ENCODE measurements at places on chromosomes 13 and 19.

DNA sequence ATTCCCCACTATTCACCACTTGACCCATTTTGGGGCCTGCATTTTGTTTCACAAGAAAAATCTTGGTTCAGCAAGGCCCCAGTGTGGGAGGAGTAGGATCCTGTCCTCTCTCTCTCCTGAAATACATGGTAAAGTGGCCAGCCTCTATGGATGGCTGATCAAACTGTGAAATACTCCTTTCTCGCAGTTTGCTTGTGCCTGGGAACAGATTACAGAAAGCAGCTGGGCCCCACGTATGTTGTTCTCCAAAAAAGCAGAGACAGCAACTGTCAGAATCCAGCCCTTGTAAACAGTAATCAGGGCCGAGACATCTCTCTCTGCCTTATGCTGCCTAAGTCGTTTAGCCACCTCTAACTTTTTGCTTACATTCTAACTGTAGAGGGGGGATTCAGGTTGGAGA, 61.0 kb upstream of the RAP2A start:
- DNase-seq, result no peak

DNA sequence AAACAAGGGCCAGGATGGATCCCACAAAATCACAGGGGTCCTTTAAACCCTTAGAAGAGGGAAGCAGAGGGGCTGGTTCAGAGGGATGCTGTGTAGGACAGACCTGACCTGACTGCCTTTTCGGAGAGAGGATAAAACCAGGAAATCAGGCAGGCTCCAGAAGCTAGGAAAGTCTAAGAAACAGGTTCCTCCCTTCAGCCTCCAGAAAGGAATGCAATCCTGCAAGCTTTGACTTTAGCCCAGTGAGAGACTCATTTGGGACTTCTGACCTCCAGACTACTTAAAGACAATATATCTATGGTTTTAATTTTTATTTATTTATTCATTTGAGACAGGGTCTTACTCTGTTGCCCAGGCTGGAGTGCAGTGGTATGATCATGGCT, 5.3 kb downstream of the RAB20 start:
- no peak for DNase-seq

GRCh38 chr13:51000571-51001260, 91.1 kb downstream of the RNASEH2B start:
- no peak for DNase-seq

GRCh38 chr19:16590876-16591802, 18.9 kb upstream of the SLC35E1 start:
- no peak for DNase-seq

DNA sequence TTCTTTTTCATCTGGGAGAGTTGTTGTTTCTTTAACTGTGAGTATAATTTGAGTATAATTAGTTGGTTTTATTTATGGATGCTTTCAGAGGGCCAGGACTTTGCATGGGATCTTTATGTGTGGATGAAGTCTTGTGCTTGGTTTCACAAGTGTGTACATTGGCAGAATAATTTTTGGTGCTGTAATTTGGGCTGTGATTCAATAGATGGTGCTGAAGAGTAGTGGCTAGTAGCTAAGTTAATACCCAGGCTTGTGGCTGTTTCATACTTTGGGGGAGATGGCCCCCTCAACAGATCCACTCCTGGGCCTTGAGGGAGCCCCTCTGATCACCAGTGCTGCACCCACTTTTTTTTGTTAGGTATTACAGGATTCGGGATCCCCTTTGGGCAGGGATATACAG, 1142.4 kb downstream of the SLITRK1 start:
- no peak for DNase-seq

DNA sequence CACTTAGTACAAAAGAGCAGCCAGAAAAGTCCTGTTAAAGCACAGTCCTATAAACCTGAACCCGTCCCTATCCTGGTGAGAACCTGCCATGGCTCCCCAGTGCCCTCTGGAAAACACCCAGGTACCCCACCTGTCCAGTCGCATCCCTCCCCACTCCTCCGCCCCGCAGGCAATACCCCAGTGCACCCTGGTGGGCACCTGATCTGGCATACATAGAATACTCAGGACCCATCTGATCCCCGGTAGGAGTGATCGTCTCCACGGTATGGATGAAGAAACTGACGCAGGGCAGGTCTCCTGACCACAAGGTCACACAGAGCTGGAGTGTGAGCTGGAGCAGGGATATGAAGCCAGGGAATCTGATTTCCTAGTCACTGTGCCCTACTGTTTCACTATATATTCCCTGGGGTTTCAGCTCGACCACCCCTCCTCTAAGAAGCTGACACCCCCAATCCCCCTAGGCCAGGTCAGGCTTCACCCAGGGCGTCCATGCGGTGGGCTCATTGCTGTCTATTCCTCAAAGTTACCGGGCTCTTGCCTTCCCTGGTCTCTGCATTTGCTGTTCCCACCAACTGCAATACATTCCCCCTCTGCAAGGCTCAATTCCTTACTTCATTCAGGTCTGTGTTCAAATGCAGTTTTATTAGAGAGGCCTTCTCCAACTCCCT, 12.6 kb downstream of the FBXO46 start:
- DNase-seq, result no peak

DNA sequence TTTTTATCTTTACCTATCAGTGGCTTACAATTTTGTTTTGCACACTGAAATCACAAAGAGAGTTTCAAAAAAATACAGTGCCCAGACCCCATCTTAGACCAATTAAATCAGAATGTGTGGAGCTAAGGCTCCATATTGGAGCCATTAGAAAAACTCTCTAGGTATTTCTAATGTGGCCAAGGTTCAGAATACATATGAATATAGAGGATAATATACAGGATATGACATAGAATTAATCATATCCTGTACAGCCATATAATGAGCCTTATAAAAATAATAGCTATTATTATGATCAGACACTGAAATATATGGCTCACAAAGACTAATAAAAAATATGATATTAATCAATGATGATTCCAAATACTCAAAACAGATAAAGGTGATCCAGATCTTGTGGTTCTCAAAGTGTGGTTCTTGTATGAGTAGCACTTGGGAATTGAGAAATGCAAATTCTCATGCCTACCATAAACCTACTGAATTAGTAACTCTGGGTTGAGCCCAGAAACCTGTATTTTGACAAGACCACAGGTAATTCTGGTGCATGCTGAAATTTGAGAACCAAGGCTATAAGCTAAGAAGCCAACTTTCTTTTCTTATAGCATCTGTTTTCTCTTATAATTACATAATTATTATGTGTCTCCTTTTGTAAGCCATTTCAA, 408.0 kb downstream of the DIAPH3 start:
- DNase-seq, result no peak

DNA sequence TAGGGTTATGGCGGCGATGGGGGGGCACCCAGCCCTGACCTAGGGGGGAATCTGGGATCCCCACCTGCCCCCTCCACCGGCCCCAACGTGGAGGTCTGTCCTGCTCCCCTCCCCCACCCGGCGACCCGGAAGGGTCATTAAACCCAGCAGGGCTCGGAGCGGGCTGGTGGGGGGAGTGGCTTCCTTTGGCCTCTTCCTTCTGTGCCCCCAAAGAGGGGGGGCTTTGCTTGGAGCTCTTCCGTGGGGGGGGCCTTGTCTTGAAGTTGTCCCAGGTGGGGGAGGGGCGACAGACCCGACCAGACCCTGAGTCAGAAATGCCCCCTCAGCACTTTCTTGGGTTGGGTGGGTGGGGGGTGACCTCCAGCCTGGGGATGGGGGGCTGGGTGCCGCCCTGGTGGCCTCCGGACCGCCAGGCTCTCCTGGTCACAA, 1.5 kb downstream of the ARID3A start:
- DNase-seq, result no peak

- DNase-seq, result no peak
Observed at GRCh38 chr13:42614436-42615035, 40.6 kb downstream of the TNFSF11 start.

DNA sequence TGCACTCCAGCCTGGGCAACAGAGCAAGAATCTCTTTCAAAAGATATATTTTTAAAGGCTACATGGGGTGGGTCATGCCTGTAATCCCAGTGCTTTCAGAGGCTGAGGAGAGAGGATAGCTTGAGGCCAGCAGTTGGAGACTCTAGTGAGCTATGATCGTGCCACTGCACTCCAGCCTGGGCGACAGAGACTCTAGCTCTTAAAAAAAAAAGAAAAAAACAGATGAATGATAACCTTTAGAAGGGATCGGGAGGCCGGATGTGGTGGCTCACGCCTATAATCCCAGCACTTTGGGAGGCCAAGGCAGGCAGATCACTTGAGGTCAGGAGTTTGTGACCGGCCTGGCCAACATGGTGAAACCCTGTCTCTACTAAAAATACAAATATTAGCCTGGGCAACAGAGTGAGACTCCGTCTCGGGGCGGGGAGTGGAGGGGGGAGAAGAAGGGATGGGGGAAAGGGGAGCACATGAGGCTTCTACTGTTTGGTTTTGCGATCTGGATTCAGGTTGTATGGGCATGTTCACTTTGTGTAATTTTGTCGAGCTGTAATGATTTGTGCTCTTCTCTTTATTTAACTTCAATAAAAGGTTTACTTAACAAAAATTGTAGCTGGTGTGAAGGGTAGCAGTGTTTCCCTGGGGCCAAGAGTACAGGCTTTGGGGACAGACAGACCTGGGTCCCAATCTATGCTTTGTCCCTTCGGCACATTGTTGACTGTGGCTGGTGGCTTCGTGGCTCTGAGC, 1.1 kb upstream of the PSMC4 start:
- DNase-seq, result no peak

GRCh38 chr13:32535748-32536147, 2.8 kb downstream of the N4BP2L2 start:
- DNase-seq, result no peak

DNA sequence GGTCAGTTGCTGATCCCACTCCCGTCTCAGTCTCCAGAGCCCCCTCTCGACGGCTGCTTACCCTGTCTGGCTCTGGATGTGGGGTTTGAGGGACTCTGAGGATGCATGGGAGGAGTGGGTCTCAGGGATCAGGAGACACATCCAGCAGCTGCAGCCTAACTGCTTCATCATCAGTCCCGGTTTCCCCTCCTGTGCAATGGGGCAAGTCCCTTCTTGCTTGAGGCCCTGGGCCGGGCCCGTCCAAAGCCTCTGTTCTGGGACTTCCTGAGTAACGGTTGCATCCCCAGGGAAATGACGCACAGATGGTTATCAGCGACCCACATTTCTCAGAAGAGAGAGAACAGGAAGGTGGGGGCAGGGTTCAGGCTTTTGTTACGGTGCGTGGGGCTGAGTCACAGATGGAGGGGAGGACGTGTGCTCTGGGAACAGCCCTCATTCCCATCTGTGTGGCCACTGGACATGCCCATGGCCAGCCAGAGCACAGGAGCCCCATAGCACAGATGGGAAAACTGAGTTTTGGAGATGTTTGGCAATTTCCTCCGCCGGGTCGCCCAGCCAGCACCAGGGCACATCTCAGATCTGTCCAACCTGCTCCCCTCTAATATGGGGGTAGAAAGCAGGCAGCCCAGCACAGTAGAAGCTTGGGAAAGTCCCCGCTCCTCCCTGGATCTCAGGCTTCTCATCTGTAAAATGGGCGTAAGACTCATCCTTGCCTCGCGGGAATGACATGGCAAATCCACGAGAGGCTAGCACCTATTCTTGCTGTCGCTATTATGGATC, 19.3 kb downstream of the GNA15 start:
- no peak for DNase-seq

GRCh38 chr13:79678100-79678499, 197.1 kb downstream of the NDFIP2 start:
- no peak for DNase-seq

GRCh38 chr19:49498475-49498874, 2.2 kb downstream of the RPS11 start:
- DNase-seq, result no peak

- no peak for DNase-seq
Observed at GRCh38 chr19:14566712-14567077, 5.2 kb downstream of the NDUFB7 start.

DNA sequence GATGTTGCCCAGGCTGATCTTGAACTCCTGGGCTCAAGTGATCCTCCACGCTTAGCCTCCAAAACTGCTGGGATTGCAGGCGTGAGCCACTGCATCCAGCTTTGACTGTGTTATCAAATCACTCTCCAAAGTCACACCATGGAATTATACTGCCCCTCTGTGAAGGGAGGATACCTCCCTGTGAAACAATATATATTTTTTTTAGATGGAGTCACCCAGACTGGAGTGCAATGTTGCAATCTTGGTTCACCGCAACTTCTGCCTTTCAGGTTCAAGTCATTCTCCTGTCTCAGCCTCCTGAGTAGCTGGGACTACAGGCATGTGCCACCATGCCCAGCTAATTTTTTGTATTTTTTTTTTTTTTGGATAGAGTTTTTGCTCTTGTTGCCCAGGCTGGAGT, 7.7 kb downstream of the TYK2 start:
- no peak for DNase-seq

DNA sequence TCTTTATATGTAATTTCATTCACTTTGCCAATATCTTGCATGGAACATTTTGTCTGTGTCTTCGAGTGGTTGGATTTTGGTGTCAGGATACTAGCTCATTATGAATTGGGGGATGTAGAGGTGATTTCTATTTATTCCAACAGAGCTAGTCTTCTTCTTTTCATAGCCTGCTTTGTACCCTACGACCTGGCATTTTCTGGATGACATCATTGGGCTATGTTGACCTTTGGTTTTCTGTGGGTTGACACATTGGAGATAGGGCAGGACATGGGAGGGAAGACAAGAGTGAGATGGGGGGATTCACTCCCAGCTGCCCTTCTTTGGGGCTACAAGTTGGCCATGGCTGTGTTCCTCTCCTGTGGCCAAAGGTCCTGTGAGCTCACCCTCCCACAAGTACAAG, 38.0 kb downstream of the WTIP start:
- no peak for DNase-seq

- DNase-seq, result no peak
Observed at GRCh38 chr13:80361883-80362327, 21.0 kb upstream of the SPRY2 start.

- DNase-seq, result no peak
Observed at GRCh38 chr13:23716401-23716800, 146.2 kb downstream of the TNFRSF19 start.

- no peak for DNase-seq
Observed at GRCh38 chr19:21691661-21692060, 75.7 kb downstream of the ZNF100 start.

DNA sequence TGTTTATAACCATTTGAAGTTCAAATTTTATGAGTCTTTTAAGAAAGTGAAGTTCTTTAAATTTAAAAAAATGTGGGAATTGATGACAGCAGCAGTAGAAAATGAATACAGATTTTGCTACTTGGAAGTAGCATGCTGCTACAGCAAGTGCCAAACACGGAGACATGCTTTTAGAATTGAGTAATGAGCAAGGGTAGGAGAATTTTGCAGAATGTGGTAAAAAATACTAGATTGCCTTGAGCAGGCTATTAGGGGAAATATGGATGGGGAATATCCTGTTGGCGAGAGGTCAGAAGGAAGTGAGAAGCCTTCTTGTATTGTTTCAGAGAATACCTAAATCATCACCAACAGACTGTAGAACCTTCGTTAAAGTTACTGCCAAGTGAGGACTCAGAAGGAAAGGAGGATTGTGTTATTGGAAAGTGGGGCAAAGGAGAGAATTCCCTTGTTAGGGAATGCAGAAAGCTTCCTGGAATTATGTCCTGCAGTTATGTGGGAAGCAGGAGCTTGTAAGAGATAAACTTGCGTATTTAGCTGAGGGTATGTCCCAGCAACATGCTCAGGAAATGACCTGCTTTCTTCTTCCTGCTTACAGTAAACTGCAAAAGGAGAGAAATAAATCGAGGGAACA, 32.4 kb upstream of the OXGR1 start:
- no peak for DNase-seq

GRCh38 chr13:91134803-91135184, 212.7 kb upstream of the MIR17HG start:
- DNase-seq, result no peak

GRCh38 chr19:39645800-39646411, 9.8 kb upstream of the LGALS16 start:
- DNase-seq, result no peak

GRCh38 chr19:18764591-18765051, 26.5 kb downstream of the COMP start:
- no peak for DNase-seq

- DNase-seq, result no peak
Observed at GRCh38 chr19:51729781-51730180, 6.0 kb upstream of the HAS1 start.
